T-helper 17 cell (primary cell): ENCODE measurements at places on chromosomes 11 and 22.
A peak's percentile ranks its signal among the peaks of the same experiment; 100 is the strongest.

GRCh38 chr22:50046019-50046415, 12.1 kb downstream of the TTLL8 start:
- no peak overlapping the region for H3K4me3 ChIP-seq
- H3K27me3 ChIP-seq, result peaks cover 40% of the 10 kb centered on the region
- H3K36me3 ChIP-seq, result peaks cover 2% of the 10 kb centered on the region
- peaks cover 6% of the 10 kb centered on the region for H3K4me1 ChIP-seq
- DNase-seq, result no peak
- no peak overlapping the region for H3K27ac ChIP-seq

DNA sequence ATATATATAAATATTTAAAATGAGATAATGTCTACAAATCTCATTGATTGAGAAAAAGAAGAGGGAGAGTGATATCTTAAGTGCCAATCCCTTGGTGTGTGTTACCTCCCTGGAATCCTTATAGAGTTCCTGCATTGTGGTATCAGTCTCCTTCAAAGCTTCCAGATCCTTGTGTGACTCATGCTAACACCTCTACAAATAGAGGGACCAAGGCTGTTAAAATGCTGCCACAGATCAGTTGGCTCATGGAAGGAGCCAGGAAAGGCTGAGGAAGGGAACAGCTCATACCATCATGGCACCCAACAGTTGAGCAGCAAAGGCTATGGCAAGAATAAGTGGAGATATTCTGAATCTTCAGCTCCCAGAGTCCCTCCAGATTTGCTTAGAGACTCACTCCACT, 163.6 kb upstream of the ISX start:
- H3K4me1 ChIP-seq, result no peaks in the 10 kb centered on the region
- H3K4me3 ChIP-seq, result no peak overlapping the region
- DNase-seq, result no peak
- H3K27ac ChIP-seq, result no peak overlapping the region
- no peaks in the 10 kb centered on the region for H3K36me3 ChIP-seq
- no peaks in the 10 kb centered on the region for H3K27me3 ChIP-seq

DNA sequence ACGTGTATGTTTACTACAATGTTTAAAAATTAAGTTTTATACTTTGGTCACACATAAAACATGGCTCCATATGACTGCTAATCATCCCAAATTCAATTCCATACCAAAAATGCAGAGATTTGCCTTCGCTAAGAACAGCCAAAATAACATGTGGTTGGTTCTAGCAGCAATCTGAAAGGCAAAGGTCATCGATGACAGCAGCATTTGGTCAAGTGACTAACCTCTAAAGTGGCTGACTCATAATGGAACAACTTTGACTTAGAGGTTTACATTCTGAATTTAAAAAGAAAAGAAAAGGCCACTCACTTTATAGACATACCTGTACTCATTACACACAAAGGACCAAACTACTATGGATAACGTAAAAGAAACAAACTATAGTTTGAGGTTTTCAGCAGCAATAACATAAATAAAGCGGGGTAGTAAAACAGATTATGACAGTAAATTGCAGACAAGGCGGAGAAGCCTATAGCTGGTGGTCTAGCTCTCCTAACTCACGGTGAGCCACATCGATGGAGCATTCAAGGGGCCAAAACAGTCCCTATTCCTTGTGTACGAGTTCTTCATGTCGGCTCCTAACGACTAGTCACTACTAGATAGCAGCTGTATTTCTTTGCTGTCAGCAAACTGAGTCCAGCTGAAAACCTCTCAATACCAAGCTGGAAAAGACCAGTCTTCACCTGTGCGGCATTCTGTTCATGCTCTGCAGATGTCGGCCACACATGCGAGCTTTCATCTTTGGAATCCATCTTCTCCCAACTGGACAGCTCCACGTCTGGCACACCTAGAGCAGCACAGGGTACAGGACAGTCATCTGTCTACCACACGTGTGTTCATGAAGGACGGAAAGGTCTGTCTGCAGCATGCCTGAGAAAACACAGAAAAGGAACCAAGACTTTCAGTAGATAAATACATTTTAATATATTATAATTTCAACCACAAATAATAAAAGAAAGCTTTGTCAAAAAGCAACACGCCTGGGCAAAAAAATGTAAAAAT, 42.1 kb downstream of the PRDM10 start:
- H3K36me3 ChIP-seq, result peaks cover 5% of the 10 kb centered on the region
- H3K27ac ChIP-seq, result no peak overlapping the region
- H3K27me3 ChIP-seq, result no peaks in the 10 kb centered on the region
- no peak for DNase-seq
- H3K4me1 ChIP-seq, result peaks cover 3% of the 10 kb centered on the region
- no peak overlapping the region for H3K4me3 ChIP-seq

GRCh38 chr22:50311606-50312351, 4.3 kb upstream of the PLXNB2 start:
- DNase-seq, result no peak
- H3K27ac ChIP-seq, result peak overlapping the region; percentile 8
- H3K4me1 ChIP-seq, result peaks cover 10% of the 10 kb centered on the region
- no peaks in the 10 kb centered on the region for H3K27me3 ChIP-seq
- H3K36me3 ChIP-seq, result no peaks in the 10 kb centered on the region

- H3K27ac ChIP-seq, result no peak overlapping the region
- H3K4me1 ChIP-seq, result peaks cover 58% of the 10 kb centered on the region
- H3K27me3 ChIP-seq, result no peaks in the 10 kb centered on the region
- H3K4me3 ChIP-seq, result no peak overlapping the region
Observed at GRCh38 chr11:65502274-65502554, 3.4 kb downstream of the MALAT1 start.

DNA sequence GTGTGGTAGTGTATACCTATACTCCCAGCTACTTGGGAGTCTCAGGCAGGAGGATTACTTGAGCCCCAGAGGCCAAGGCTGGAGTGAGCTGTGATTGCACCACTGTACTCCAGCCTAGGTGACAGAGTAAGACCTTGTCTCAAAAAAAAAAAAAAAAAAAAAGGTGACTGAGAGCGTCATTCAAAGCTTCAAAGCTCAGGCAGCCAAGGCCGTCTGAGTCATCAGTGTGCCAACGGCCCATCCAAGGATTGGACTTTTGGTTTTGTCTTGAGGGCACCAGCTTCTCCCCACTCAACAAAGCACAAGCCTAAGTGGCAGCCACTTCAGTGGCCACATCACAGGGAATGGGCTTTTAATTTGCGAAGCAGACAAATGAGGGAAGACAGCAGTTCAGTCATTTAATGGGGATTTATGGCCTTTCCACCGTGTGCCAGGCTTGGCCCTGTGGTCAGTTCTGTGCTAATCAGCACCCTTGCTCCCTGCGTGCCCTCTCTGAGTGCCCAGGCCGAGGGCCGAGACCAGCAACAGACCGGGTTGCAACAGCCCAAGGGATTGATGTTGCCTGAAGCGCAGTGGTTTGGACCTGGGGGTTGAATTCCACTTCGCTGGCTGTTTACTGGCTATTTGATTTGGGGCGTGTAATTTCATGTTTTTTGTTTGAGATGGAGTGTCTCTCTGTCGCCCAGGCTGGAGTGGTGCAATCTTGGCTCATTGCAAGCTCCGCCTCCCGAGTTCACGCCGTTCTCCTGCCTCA, 30.2 kb upstream of the CRYBB3 start:
- no peak overlapping the region for H3K27ac ChIP-seq
- peaks cover 4% of the 10 kb centered on the region for H3K4me1 ChIP-seq
- H3K36me3 ChIP-seq, result no peaks in the 10 kb centered on the region
- no peak overlapping the region for H3K4me3 ChIP-seq
- no peak for DNase-seq

GRCh38 chr11:64436000-64436399, 77.0 kb downstream of the RPS6KA4 start:
- no peaks in the 10 kb centered on the region for H3K36me3 ChIP-seq
- H3K27me3 ChIP-seq, result peaks cover 46% of the 10 kb centered on the region
- peaks cover 5% of the 10 kb centered on the region for H3K4me1 ChIP-seq
- no peak for DNase-seq
- H3K4me3 ChIP-seq, result no peak overlapping the region

DNA sequence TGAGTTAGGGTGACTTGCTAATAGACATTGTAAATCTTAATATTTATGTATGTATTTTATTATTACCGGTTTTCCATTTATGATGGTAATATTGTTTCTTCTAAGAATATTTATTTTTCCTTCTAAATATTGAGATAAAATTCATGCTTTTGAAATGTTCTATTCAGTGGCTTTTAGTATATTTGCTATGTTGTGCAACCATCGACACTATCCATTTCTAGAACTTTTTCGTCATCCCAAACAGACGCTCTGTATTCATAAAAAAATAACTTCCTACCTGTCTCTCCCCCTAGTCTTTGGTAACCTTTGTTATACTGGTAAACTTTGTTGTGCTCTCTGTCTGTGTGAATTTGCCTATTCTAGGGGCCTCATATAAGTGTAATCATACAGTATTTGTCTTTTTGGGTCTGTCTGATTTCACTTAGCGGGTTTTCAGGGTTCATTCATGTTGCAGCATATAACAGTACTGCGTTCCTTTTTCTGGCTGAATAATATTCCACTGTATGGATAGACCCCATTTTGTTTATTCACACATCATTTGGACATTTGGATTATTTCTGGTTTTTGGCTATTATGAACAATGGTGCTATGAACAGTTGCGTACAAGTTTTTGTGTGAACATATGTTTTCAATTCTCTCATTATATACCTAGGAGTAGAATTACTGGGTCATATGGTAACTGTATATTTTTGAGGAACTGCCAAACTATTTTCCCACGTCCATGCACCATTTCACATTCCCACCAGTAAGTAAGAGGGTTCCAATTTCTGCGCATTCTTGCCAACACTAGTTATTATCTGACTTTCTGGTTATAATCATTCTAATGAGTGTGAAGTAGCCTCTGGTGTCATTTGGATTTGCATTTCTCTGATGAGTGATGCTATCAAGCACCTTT, 15.9 kb downstream of the NEAT1 start:
- no peak for DNase-seq
- H3K4me3 ChIP-seq, result no peak overlapping the region
- H3K27ac ChIP-seq, result peak overlapping the region; percentile 89
- peaks cover 5% of the 10 kb centered on the region for H3K36me3 ChIP-seq

DNA sequence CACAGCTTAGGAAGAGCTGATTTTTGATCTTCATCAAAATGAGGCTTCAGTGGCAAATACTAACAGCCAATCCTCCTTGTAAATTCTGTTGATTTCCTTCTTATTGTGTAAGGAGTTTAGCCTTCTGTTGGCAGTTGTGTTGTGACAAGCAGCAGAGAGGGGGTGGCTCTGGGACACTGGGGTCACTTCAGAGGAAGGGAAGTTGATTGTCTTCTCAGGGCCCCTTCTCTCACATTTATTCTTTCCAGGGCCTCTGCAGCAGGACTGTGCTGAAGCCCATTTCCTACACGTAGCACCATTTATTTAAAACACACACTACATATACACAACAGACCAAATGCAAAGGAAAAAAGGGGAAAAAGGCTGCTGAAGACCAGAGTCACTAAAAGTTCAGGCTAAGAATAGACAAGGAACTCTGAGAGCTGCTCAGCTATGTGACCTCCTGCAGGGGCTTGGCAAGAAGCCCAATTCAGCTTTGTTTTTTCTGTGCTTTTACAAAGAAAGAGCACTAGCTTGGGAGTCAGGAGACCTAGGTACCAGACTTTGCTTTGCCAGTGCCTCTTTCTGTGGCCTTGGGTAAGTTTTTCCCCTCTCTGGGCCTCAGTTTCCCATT, 28.3 kb upstream of the UPB1 start:
- H3K27me3 ChIP-seq, result no peaks in the 10 kb centered on the region
- no peak for DNase-seq
